Thoracic aorta (tissue), 2 donors: ENCODE measurements at places on chromosomes 4 and X.

- DNase-seq: no peak
- H3K27ac ChIP-seq: peak overlapping the region; percentile 81
- H3K4me1 ChIP-seq: peaks cover 55% of the 10 kb centered on the region
These were observed 13.7 kb downstream of the GAB3 start for GRCh38 chrX:154737136-154737535.

DNA sequence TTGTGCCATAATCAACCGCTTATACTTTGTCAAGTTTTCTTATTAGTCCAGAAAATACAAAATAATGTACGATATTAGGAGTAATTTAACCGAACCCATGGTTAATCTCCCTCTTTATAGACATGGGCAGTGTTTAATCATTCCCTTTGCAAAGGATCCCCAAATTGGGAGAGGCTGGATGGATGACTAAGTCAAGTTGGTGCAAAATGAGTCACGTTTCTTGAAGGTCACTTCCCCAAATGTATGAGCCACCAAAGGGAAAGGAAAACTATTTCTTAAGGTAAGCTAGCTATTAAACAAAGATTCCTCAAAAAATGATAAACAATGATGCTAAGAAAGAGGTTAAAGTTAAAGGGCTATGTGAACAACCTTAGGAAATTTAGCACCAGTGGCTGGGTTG is 17.5 kb downstream of the MAML3 start:
- H3K4me1 ChIP-seq: no peaks in the 10 kb centered on the region
- no peaks in the 10 kb centered on the region for H3K36me3 ChIP-seq
- no peak overlapping the region for H3K4me3 ChIP-seq
- no peak for DNase-seq

GRCh38 chr4:76987153-76987591 is 37.6 kb downstream of the SEPTIN11 start:
- H3K4me1 ChIP-seq: peaks cover 38% of the 10 kb centered on the region
- no peaks in the 10 kb centered on the region for H3K27me3 ChIP-seq

GRCh38 chr4:184322328-184323025 is 104.8 kb upstream of the ENPP6 start:
- H3K27me3 ChIP-seq: no peaks in the 10 kb centered on the region
- no peak overlapping the region for H3K4me3 ChIP-seq
- H3K27ac ChIP-seq: no peak overlapping the region

- H3K27ac ChIP-seq: no peak overlapping the region
- DNase-seq: no peak
- no peaks in the 10 kb centered on the region for H3K27me3 ChIP-seq
- H3K4me1 ChIP-seq: no peaks in the 10 kb centered on the region
These were observed 562.8 kb upstream of the POU3F4 start for GRCh38 chrX:82945332-82945731.

- no peaks in the 10 kb centered on the region for H3K27me3 ChIP-seq
- no peaks in the 10 kb centered on the region for H3K4me1 ChIP-seq
- H3K27ac ChIP-seq: no peak overlapping the region
- H3K36me3 ChIP-seq: no peaks in the 10 kb centered on the region
These were observed 313.9 kb downstream of the TECRL start for GRCh38 chr4:64095398-64095797.

GRCh38 chr4:115515772-115516171 is 402.4 kb upstream of the NDST4 start:
- no peaks in the 10 kb centered on the region for H3K27me3 ChIP-seq
- no peaks in the 10 kb centered on the region for H3K36me3 ChIP-seq
- H3K4me1 ChIP-seq: no peaks in the 10 kb centered on the region
- no peak overlapping the region for H3K27ac ChIP-seq
- no peak for DNase-seq

- H3K27me3 ChIP-seq: no peaks in the 10 kb centered on the region
- H3K4me3 ChIP-seq: no peak overlapping the region
- H3K36me3 ChIP-seq: no peaks in the 10 kb centered on the region
These were observed 29.3 kb upstream of the CT47A1 start for GRCh38 chrX:121014826-121015225.

DNA sequence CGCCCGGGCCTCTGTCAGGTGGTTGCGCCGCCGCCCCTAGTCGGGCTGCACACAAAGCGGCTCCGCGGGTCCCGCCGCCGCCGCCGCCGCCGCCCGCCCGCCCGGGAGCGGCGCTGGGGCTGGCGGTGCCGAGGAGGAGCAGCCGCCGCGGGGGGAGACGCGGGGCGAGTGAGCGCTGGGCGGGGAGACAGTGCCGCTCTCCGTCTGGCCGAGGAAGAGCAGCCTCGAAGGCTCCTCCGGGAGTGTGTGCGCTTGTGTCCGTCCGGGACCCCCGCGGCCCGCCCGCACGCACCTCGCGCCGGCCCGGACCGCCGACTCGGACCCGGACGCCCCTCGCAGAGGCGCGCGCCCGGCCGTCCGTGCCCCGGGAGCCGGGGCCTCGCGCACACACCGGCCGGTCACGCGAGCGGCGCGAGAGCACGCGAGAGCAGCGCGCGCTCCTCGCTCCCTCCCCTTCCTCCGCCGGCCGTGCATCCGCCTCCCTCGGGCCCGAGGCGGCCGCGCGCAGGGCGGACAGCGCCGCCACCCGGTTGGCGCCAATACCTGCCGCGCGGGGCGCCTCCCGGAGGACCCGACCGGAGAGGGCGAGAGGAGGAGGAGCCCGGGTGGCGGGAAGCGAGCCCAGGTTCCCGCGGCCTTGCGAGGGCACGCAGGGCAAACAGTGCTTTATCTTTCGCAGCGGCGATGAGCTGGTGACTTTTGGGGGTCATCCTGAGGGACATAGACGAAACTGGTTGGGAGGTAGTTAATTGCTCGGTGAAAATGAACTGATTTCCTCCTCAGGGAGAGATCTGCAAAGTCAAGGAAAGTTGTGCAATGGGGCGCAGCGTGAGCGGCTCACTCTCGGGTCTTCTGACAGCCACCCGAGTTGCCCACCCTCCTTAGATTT is at the start of gene PDS5A:
Gene PDS5A, minus strand, starts transcription at position 423 of the 889 bp plus-strand sequence. CDS start 1,334 bp downstream, outside the sequence.
- no peaks in the 10 kb centered on the region for H3K36me3 ChIP-seq
- peak within 1 kb of the TSS; percentile 98 for H3K4me3 ChIP-seq

DNA sequence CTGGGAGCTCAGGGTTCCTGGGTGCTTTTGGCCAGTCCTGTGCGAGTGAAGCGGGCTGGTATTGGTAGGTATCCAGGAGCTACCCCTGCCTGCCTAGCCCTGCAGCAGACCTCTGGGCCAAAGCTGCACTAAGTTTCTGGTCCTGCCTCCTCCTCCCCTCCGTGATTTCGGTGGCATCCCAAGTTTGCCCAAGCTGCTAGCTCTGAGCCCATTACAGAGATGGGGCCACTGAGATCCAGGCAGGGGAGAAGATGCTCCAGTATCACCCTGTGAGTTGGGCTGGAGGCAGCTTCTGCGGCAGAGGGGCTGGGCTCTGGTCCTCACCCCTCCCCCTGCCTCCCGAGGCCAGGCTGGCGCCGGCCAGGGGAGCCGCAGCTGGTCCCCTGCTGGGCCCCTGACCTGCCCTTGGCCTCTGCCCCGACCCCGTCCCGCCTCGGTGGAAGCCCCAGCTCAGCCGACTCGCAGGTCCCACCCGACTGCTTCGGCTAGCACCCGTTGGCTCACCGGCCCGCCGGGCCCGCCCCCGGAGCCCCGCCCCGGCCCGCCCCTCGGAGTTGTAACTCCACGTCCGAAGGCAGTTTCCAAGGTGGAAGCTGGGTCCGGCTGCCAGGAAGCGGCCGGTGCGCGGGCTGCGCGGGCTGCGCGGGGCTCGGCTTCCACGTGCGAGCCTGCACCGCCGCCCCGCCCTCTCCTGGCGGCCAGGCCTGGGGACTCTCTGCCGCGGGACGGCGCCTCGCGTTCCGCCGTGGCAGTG is at the start of gene DUSP9:
Gene DUSP9, plus strand, starts transcription at position 584 of the 754 bp plus-strand sequence. CDS start 751 bp downstream, outside the sequence.
- no peaks in the 10 kb centered on the region for H3K4me1 ChIP-seq
- no peak for DNase-seq
- H3K36me3 ChIP-seq: no peaks in the 10 kb centered on the region
- H3K27ac ChIP-seq: no peak within 1 kb of the TSS
- peak within 1 kb of the TSS; percentile 49 for H3K4me3 ChIP-seq
- no peaks in the 10 kb centered on the region for H3K27me3 ChIP-seq

DNA sequence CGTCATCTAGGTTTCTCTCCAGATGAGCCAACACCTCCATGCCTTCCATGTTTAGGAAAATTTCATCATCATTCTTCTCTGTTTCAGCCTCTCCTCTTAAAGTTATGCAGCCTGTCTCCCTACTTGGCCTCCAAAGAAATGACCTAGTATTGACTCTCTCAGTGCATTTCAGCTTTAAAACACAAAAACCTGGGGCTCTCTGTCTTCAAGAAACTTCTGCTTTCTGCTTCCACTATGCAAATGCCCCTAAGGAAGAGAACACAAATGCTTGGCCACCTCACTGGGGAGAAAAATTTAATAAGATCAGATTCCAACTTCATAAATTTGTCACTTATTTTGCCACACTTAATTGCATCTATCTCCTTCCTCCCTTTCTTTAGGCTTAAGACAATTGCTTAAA is 93.3 kb downstream of the GPRIN3 start:
- H3K36me3 ChIP-seq: no peaks in the 10 kb centered on the region
- H3K4me3 ChIP-seq: no peak overlapping the region
- H3K27ac ChIP-seq: no peak overlapping the region

- peaks cover 17% of the 10 kb centered on the region for H3K4me1 ChIP-seq
- H3K36me3 ChIP-seq: no peaks in the 10 kb centered on the region
- peak; percentile 49 for DNase-seq
- H3K4me3 ChIP-seq: peak overlapping the region; percentile 84
- no peaks in the 10 kb centered on the region for H3K27me3 ChIP-seq
These were observed 1.9 kb downstream of the GASK1B start for GRCh38 chr4:158170691-158171561.

- no peak overlapping the region for H3K27ac ChIP-seq
- no peaks in the 10 kb centered on the region for H3K4me1 ChIP-seq
- no peak for DNase-seq
- H3K4me3 ChIP-seq: no peak overlapping the region
- H3K36me3 ChIP-seq: no peaks in the 10 kb centered on the region
- H3K27me3 ChIP-seq: no peaks in the 10 kb centered on the region
These were observed 26.4 kb upstream of the HPGDS start for GRCh38 chr4:94369046-94369445.

DNA sequence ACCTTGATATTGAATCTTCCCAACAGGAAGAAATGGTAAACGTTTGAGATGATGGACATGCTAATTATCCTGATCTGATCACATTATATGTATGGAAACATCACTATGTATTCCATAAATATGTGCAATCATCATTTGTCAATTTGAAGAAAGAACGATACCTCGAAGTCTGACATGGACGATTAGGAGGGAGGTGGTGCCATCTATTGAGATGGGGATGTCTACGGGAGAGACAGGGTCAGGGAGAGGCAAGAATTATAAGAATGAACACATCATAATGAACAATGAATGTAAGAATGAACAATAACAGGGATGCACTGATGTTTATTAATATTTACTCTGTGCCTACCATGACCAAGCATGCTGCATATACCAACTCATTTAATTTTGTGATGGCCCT is 93.7 kb upstream of the SOD3 start:
- H3K36me3 ChIP-seq: no peaks in the 10 kb centered on the region
- DNase-seq: no peak
- no peaks in the 10 kb centered on the region for H3K4me1 ChIP-seq
- H3K4me3 ChIP-seq: no peak overlapping the region
- H3K27me3 ChIP-seq: no peaks in the 10 kb centered on the region

DNA sequence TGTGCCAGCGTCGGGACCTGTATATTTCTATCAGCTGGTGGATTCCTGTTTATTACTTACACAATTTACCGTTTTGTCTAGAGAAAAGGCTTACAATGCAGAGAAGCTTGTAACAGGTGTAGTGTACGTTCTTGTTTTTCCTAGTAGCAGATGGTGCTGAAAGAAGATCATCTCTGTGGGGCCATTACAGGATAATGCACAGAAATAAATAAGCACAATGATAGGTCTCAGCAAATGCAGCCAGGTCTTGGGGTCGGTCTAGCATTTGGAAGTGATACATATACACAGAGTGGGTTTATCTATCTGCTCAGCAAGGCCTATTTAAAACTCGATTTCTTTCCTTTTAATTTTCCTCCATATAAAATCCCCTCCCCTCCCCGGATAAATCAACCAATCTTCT is 180.9 kb upstream of the LCORL start:
- DNase-seq: no peak
- no peaks in the 10 kb centered on the region for H3K27me3 ChIP-seq
- H3K4me3 ChIP-seq: no peak overlapping the region
- no peaks in the 10 kb centered on the region for H3K4me1 ChIP-seq
- no peak overlapping the region for H3K27ac ChIP-seq
- no peaks in the 10 kb centered on the region for H3K36me3 ChIP-seq

DNA sequence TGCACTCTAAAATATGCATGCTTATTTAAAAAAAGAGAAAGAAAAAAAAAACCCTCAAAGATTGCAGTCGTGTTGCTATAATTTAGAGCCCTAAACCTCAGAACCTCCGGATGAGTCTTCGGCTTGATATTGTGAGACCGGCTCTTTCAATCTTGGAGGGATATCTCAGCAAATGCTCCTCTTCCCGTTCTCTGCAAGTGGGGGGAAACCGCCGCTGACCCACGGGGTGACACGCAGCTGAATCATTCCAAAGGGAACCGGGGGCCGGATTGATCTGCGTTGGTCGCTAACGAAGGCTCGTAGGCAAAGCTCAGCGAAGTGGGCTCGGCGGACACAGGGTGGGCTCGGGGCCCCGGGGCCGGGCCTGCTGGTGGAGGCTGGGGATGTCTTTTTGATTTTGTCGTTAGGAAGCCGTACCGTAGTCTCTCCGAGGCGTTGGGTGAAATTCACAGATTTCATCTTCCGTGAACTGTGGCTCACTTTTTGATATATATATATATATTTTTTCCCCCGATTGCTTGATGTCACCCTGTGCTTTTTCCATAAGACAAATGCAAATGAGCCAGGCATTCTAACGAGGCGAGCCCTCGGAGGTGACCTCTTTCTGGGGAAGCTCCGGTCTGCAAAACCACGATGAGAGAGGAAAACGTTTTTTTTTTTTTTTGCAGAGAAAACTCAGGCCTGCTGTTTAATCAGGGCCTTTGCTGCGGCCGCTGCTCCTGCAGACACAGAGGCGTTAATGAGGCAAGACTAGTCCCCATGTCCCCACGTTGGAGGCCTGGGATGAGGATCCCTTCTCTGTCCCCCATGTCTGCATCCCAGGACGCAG is 110.7 kb upstream of the PPP2R3B start:
- no peaks in the 10 kb centered on the region for H3K36me3 ChIP-seq
- no peaks in the 10 kb centered on the region for H3K4me1 ChIP-seq
- DNase-seq: no peak
- no peak overlapping the region for H3K4me3 ChIP-seq
- H3K27ac ChIP-seq: no peak overlapping the region

DNA sequence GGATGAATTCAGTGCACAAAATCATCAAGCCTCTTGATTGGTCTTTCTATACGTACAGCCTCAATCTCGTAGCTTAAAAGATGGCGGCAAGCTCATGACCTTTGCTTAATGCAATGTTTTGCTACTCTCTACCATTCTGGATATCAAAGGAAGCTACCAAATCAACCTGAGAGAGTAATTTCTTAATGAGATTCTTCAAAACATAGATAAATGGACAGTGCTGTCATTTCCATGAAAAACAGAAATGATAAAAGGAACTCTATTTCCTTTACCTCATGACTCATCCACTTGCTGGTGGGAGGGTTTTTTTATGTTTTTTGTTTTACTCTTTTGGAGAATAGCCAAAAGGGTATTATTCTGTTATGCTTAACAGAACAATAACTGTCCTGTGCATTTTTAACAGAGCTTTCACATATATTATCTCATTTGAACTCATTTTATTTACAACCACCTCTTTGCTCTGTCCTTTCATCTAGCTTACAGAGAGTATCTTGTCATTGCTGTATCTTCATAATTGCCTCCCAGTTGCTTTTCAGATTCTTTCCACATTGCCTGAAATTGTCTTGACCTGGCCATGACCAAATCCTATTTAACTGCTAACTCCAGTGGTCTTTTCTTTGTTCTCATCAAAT is 138.6 kb upstream of the GPR101 start:
- H3K4me1 ChIP-seq: no peaks in the 10 kb centered on the region
- no peaks in the 10 kb centered on the region for H3K36me3 ChIP-seq
- DNase-seq: no peak
- H3K4me3 ChIP-seq: no peak overlapping the region
